ENCODE measurements at places on chromosomes 4 and X.

DNA sequence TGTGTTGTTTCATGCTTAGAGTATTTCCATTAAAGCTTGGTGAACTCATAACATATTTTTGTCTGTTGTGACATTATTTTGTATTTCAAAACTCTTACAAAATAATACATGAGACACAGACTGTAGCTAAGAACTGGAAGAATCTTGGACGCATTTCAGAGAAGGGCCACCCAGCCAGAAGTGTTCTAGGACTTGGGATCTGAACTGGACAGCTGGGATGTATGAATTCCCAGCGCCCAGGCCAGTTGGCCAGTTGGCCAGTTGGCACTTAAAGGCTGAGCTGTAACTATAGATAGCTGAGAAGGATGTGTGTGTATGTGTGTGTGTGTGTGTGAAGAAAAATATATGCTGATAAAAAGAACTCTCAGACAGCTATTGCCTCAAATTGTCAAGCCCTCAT is 193.4 kb upstream of the GPR101 start:
- no peak for DNase-seq

DNA sequence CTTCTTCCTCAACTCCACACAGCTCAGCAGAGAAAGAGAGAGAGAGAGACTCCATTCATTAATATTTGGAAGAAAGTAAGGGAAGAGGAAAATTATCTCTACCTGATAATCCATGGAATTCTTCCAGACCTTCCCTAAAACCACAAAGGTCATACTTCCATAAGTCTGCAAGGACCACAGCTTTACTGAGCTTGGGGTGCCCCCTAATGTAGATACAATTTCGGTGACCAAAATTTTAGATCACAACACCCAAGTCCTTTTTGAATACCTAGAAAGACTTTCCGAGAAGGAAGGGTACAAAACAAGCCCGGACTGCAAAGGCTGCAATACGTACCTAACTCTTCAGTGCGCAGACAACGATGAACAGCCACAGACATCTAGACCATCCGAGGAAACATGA is 523.9 kb downstream of the GLUD2 start:
- no peak for DNase-seq

DNA sequence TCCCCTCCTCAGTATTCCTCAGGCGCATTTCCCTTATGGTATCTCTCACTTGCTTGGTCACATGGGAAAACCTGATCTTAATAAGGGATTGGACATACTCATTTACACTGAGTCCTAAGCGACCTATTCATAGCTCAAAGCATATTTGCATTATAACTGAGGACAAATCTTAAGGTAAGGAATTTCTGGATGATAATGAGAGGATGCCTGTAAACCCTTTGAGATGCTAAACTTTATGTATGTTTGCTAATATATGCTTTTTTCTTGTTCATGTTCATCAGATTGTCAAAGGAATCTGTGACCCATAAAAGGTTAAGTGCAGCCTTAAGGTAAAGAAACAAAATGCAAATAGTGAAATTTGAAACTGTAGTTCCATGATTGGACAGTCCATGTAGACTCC is 53.8 kb upstream of the TRPC5OS start:
- no peak for DNase-seq

- DNase-seq, result no peak
Measured at GRCh38 chr4:177041356-177041755, 248.6 kb upstream of the VEGFC start.

- no peak for DNase-seq
Measured at GRCh38 chr4:115107411-115107810, 6.0 kb downstream of the NDST4 start.

- no peak for DNase-seq
Measured at GRCh38 chrX:123190096-123190495, 6.0 kb downstream of the GRIA3 start.

- DNase-seq, result no peak
Measured at GRCh38 chrX:132909643-132910042, 48.8 kb downstream of the HS6ST2 start.

- DNase-seq, result no peak
Measured at GRCh38 chrX:44035571-44035970, 62.4 kb upstream of the NDP start.

DNA sequence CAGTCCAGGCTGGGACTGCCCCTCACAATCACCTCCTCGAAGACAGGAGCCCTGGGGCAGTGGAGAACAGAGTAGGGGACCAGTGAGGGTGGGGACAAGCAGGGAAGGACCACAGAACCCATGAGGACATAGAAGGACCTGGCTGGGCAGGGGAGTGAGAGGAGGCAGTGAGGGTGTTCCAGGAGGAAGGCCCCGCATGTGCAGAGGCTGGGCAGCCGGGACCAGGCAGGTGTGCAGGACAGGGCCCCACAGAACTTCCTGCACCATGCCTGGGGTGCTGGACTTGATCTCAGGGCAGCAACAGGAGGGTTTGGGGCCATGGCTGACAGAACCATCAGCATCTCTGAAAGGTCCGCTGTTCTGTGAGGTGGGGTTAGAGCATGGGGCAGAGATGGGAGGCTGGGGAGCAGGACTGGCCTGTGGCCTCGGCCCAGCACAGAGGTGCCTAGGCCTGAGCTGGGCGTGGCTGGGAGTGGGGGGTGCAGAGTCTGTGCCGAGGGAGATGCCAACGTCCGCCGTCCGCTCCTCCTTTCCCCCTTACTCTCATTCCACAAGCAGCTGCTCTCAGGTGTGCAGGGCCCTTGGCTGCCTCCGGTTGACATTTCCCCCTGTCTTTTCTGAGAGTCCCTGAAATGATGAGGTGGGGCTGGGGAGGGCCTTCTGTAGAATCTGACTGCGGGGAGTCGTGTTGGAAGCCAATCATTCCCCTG is 40.8 kb downstream of the EVC start:
- no peak for DNase-seq

GRCh38 chr4:16192631-16193518 is 33.4 kb downstream of the TAPT1 start:
- DNase-seq, result no peak

- no peak for DNase-seq
Measured at GRCh38 chrX:127128282-127128681, 308.8 kb downstream of the PRR32 start.

- no peak for DNase-seq
Measured at GRCh38 chrX:118506805-118507480, 11.3 kb downstream of the DOCK11 start.

DNA sequence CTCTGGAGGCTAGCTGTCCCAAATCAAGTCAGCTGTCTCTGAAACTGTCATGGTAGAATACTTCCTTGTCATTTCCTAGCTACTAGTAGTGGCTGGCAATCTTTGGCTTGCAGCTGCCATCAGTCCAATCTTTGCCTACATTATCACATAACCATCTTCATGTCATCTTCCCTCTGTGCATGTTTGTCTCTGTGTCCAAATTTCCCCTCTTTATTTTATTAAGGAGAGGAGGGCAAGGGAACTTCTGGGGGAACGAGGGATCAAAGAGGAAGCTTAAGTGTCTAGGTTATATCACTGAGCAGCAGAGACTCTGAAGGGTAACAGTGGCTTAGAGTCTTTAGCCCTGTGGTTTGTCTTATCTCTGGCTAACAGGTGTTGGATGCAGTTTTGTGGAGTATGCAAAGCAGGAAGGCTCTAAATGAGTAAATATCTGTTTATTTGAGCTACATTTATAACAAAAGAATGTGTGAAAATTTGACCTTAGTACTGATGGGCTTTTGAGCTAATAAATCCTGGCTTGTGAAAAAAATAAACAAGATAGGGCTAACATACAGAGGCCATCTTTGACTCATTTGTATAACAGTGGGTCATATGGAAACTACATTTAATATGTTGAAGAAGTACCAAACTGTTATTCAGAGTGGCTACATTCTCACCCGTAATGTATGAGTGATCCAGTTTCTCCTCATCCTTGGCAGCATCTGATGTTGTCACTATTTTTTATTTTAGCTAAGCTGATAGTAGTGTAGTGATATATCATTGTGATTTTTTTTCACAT is 49.4 kb upstream of the ENOX2 start:
- DNase-seq, result no peak

DNA sequence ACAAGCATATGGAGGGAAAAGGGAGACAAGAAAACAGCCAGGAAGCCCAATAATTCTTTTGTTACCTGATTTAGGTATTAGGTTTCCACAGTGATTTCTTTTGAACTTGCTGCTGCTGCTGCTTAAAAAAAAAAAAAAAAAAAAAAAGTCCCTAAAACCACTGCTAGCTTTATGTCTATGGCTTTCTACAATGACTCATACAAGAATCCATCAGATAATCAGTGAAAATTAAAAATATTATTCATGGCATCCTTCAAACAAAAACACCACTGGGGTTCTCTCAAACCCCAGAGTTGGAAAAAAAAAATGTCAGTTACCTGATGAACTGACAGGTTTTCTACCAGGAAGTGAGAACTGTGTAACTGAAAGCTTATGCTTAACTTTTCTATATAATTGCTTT is 14.3 kb downstream of the EPHA5 start:
- DNase-seq, result no peak

DNA sequence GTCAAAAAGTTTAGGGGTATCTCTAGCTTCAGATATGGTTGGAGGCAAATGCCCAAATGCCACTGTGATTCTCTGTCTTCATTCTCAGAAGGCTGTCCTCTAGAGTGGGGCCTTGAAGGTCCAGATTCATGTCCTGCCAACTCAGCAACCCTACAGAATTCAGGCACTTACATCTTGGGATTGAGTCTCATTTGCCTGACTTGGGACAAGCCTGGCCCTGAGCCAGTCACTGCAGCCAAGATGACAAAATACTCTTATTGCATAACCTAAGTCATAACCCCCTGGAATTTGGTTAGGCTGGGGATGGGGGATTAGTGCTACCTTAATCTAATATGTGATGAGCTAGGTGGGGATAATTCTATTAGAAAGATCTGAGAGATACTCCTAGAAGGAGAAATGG is 100.5 kb downstream of the AREG start:
- DNase-seq, result no peak

DNA sequence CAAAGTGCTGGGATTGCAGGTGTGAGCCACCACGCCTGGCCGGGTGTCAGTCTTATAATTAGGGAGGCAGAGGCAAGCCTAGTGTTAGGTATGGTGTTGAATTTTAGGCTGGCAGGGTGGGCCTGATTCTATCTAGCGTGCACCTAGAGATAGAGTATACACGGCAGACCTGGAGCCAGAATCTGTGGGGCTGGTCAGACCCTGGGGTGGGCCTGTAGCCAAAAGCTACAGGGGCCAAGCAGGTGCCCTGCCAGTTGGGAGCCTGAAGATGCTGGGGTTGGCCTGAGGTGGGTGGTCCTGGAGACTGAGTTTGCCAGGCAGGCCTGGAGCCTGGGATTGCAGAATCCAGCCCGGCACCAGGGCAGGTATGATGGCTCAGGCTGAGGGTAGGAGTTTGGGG is 1580.3 kb downstream of the ARAP2 start:
- DNase-seq, result no peak

DNA sequence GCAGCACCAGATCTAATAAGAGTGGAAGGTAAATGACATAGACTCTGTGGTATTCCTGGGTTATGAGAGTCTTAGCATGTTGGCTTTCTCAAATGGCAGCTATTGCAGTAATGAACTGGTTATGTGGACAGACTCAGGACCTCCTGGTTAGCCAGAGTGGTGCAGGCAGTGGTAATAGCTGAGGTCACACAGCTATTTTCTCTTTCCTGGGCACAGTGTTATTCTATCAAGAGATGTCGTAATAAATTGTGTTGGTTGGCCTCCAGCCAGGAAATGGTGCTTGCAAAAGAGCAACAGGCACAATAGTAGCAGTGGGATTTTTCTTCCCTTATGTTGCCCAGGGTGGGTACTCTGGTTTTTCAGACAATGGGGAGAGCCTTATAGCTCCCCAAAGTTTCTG is 279.2 kb upstream of the FGF16 start:
- DNase-seq, result no peak

- DNase-seq, result no peak
Measured at GRCh38 chrX:66553973-66554372, 84.9 kb downstream of the EDA2R start.

- no peak for DNase-seq
Measured at GRCh38 chrX:40471965-40472648, 108.7 kb upstream of the ATP6AP2 start.

DNA sequence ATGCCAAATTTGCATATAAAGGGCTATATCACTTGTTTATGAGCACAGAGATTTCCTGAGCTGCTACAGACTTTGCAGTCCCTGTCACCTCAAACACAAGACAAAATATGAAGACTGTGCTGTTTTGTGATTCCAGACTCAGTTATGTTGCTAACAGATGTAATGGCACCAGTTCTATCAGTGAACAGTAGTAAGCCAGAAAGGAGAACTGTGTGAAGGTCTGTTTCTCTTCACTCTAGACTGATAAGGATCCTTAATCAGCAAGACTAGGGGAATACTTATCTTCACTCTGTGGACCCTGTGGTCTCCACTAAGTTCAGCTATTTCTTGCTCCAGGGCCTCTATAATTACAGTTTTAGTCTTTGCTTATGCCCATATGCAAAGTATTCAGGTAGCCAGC is 82.7 kb downstream of the ANXA5 start:
- no peak for DNase-seq

DNA sequence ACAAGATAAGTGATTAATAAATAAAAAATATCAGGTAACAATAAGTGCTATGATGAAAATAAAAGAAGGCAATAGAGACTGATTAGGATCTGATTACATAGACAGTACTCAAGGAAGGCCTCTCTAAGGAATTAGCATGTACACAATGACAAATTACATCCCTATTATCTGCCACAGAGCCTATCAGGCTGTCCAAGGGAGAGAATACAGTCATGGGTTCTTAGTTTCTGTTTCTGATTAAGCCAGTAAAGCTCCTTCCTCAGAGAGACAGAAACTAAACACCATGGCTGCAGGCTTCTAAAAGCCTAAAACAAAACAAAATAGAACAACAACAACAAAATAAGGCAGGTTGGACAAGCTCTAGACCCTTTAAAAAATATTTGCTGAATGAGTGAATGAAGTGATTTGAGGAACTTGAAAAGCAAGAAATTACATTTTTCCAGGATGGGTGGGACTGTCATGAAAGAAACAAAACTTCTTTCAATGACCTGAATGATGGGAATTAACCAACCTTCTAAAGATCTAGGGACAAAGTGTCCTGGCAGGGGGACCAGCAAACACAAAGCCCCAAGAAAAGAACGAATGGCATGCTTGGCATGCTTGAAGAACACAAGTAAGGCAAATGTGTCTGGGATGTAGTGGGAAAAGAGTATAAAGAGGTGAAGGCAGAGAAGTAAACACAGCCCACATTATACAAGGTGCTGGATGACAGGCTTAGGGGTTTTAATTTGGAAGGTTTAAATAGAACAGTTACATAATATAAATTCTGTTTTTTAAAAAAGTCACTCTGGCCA is 44.1 kb downstream of the NAA11 start:
- no peak for DNase-seq

DNA sequence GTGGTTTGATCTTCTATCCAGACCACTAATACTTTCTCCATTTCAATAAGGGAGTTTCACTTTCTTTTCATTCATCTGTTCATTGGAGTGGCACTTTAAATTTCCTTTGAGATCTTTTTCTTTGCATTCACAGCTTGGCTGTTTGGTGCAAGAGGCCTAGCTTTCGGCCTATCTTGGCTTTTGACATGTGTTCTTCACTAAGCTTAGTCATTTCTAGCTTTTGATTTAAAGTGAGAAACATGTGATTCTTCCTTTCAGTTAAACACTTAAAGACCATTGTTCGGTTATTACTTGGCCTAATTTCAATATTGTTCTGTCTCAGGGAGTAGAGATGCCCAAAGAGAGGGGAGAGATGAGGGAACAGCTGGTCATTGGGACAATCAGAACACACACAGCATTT is 24.3 kb downstream of the CXCL13 start:
- no peak for DNase-seq

GRCh38 chr4:7910952-7911578 is 28.6 kb downstream of the AFAP1 start:
- no peak for DNase-seq

GRCh38 chrX:47650164-47651042 is at the start of gene ELK1:
ELK1 (minus strand) TSS chrX:47650563; CDS start chrX:47641441, 9,122 bp downstream.
- DNase-seq, result peak; percentile 81

GRCh38 chr4:7487502-7487901 is 52.8 kb upstream of the PSAPL1 start:
- no peak for DNase-seq

Measured in stimulated activated CD8-positive, alpha-beta memory T cell treated with anti-CD3 and anti-CD28 coated beads, Interleukin-15, amount 100 ng/mL, for 4 hours (primary cell).